ENCODE measurements at places on chromosomes 16 and 17.

DNA sequence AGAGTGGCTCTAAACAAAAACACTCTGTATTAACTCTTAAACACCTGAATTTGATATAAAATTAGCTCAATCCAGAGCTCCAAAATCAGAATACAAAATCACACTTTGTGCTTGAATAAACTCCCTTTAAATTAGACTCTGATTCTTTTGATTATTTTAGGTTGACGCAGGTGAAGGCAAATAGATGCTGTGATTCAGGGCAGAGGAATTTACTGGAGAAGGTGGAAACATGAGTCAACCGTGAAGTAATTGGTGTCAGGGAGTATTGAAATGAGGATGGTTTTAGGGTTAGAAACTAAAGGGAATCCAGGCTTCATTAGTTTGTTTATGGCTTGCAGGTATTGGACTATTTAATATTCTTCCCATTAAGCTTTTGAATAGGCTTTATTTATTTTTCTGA, 37.1 kb upstream of the TEKT1 start:
- no peak for DNase-seq

DNA sequence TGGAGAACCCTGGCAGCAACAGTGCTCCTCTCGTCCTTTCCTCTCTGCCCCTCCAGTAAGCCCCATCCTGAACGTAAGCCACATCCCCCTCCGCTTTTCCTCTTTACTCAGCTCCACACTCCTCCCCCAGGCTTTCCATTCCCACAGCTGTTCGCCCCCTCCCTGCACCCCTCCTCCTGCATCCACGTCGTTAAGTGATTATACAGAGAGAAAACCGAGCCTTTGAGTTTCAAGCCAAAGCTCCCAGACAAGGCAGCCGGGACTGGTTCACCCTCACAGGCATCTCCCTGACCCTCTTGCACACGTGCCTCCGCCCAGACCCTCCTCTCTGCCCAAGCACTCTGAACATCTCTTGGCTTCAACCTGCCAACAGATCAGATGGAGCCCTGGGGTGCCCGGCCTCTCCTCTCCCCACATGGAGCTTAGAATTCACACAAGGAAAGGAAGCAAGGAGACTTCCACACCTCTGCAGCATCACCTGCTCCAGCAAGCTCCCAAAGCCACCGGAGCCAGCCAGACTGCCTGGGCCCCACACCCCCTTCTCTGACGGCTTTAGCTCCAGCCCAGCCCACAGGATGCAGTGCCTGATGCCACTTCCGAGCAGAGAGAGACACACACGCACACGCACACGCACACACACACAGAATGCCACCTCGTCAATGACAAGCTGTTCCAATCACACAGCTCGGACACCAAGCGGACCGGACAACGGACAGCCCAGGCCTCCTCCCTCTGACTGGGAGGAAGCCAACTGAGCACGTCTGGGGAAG, 99.9 kb upstream of the CCL2 start:
- no peak for DNase-seq

DNA sequence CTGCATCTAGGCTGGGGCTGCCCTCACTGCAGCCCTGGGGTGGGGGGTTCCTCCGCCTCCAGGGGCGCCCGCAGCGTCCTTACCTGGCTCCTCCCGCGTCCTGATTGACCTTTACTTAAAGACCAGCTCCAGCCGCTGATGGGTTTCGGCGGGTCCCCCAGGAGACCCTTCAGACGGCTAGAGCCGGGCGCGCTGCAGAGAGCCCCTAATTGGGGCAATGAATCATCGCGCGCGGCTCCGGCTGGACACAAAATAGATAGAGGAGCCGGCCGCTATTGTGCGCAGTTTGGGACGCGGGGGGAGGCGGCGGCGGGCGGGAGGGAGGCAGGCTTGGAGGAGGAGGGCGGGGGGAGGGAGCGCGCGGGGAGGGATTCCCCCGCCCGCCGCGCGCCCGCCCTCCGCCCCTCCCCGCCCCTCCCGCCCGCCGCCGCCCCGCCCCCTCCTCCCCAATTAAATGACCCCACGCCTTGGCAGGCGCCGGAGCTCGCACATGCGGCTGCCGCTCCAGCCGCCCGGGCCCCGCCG, 56.5 kb upstream of the CIBAR2 start:
- DNase-seq = no peak

- DNase-seq = peak; percentile 94
These were observed 16.8 kb downstream of the IL4R start for GRCh38 chr16:27330542-27330941.

GRCh38 chr16:68668266-68668665, 23.2 kb downstream of the CDH3 start:
- DNase-seq = no peak

- no peak for DNase-seq
These were observed 13.5 kb upstream of the ERCC4 start for GRCh38 chr16:13906168-13907089.

- DNase-seq = no peak
These were observed 2.1 kb downstream of the COL1A1 start for GRCh38 chr17:50199211-50199802.

DNA sequence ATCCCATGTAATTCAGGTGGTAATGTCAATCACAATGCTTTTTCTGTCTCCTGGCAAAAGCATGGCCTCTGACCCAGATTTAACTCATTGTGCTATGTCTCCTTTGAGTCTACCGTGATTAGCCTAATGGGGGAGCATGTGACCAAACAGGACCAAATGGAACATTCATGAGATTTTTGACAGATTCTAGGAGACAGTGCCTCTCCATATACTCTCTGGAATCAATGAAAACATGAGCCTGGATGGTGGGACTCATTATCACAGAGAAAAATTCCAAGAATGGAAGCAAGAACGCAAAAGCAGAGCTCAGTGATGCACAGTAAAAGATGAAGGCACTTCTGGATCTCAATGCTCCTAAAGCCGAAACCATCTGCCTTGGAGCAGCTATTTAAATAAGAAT, 307.9 kb upstream of the MON1B start:
- no peak for DNase-seq
